ENCODE measurements at places on chromosomes 4 and X.

DNA sequence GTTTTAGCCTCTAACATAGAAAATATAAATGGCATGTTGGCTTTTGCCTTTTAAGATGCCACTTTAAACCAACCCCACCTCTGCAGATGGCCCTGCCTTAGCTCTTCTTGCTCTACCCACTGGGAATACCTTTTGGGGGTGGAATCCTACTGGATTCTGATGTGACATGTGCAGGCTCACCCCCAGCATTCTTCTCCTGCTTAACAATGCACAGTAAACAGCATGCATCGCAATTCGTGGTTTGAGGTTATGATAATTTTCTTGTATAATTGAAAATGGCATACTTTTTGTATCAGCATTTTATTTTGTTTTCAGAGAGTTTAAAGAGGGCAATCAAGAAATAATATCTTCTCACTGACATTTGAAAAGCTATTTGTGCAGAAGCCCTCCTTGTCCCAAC, 167.9 kb downstream of the AREG start:
- no peak for DNase-seq

- peak; percentile 77 for DNase-seq
Measured at GRCh38 chr4:164977243-164978164, at the start of gene TRIM61. TSS of gene TRIM61 (minus strand) at chr4:164977657. CDS start at chr4:164970002, 7,655 bp downstream.

DNA sequence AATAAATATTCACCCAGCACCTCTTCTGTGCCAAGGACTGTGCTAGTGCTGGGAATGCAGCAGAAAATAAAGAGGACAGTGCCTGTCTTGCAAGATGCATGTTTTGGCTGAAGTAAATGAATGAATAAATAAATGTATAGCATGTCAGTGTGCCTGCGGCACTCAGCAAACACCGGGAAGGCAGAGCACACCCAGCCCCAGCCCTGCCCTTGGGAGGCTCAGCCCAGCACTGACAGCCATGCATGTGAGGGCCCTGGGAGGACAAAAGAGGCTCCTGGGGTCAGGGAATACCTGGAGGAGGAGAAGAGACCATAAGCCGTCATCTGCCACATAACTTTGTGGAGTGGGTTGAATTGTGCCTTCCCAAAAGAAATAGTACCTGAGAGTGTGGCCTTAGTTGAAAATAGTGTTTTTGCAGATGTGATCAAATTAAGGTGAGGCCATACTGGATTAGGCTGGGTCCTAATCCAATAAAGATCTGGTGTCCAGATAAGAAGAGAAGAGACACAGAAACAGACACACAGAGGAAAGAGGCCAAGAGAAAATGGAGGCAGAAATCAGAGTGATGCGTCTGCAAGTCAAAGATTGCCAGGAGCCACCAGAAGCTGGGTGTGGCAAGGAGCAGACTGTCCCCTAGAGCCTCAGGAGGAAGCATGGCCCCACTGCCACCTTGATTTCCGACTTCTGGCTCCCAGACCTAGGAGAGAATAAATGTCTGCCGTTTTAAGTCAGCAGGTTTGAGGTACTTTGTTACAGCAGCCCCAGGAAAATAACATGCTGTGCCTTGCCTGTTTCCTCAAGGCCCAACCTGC, 16.3 kb downstream of the C4orf50 start:
- no peak for DNase-seq

GRCh38 chr4:174591243-174592021, 69.1 kb upstream of the HPGD start:
- no peak for DNase-seq

- DNase-seq, result no peak
Measured at GRCh38 chr4:159719531-159719930, 616.7 kb downstream of the RAPGEF2 start.

GRCh38 chr4:92406488-92406887, 102.7 kb downstream of the GRID2 start:
- no peak for DNase-seq

DNA sequence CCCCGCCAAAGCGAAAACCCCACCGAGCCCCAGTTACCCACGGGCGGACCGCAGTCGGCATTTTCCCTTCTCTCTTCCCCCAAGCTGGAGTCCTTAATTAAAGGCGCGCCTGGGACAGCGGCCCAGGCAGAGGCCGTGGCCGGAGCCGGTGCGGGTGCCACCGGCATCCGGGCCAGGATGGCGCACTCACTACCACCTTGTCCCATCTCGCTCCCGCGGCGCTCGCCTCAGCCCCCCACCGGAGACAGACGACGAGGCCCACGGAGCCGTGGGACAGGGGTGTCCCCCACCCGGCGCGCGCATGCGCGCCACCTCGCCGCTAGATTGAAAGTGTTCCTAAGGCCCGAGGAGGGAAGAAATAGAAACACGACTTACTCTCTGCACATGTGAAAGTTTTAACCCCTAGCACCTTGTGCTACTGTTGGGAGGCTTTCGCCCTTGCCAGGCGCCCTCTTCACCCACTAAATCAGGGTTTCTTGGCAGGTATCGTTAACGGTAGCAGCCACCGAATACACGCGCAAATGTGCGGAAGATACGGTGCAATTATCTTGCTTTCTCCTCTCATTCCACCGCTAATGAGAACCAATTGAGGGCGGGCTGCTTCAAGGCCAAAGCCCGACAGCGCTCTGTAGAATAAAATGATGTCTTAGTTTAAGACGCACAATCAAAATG, 64.3 kb upstream of the CCDC160 start:
- peak; percentile 66 for DNase-seq

DNA sequence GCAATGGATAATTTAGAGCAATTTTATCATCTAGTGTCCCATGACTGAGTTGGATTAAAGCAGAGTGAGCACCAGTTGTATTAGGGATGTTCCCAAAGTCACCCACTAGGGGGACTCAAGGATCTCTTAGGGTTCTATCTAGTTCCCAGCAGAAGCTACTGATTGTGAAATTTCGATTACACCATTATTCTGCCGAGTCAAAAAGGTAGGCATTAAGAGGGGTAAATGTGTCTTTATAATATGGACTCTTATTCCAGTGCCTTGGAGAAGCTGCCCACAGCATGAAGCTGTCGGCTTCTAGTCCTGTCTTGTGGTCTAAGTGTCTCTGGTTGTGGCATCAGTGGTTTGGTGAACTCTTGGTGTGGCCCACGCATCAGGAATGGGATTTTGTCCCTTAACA, 53.3 kb downstream of the RGS12 start:
- DNase-seq, result no peak

DNA sequence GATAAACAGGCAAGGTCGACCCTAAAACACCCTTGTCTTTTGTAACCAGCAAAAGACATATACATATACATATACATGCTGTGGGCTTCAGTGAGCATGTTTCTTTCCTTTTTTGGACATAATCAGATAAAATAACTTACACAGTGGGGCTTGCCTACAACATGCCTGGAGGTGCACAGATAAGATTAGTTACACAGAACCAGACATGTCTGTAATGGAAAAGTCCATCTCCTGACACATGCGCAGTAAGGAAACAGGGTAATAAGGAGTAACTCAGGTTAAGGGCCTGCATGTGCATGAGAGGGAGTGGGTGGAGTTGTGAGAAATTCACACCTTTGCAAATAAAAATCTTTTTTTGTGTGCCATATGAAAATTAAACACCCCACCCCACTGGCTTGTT, 3.4 kb downstream of the UGT2A1 start:
- no peak for DNase-seq

All from right cardiac atrium (tissue), 5 donors.